ENCODE measurements at places on chromosomes 2 and 18. TPM values are rescaled to one million over a fixed set of nuclear protein-coding genes. Genes with fewer than 3 reads are reported as not detected.

DNA sequence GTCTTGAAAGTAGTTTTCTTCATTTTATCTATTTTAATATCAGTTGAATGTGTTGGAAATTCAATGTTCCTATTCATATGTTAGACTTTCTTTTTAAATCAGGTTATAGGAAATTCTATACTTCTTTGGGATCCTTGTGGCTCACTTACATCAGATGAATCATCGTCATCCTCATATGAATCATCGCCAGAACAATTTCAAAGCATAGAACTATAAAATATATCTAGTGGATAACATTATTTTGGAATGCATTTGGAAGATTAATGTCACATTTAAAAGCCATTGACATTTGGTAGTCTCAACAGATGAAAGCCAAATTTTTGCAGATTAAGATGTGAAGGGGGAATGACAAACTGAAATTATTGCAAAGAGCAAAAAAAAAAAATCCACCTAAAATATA, 94.1 kb downstream of the FAM161A start:
- DNase-seq: no peak

- DNase-seq: no peak
Measured at GRCh38 chr2:68605939-68606338, 37.4 kb upstream of the PROKR1 start.

Gene ARHGAP25
- total RNA-seq: 2.5 TPM

Gene STAT1
- total RNA-seq: 43.2 TPM

GRCh38 chr2:209314653-209315052, 109.2 kb upstream of the MAP2 start:
- no peak for DNase-seq

GRCh38 chr2:127379712-127380355, 7.9 kb downstream of the MAP3K2 start:
- DNase-seq: no peak

All from GM23338 (cell line).